DMS53 (cell line): ENCODE measurements at places on chromosomes 1 and 21.

DNA sequence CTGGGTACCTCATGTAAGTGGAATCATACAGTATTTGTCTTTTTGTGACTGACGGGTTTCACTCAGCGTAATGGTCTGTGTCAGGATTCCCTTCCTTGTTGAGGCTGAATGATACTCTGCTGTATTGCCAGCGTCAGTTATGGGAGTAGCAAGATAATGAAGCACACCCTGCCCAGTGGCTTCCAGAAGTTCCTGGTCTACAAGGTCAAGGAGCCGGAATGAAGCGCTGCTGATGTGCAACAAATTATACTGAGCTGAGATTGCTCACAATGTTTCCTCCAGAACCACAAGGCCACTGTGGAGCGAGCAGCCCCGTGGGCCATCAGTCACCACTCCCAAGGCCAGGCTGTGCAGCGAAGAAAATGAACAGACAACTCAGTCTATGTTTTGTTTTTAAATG is 24.0 kb upstream of the TDRD10 start:
- no peak for DNase-seq

- peak; percentile 85 for DNase-seq
These were observed 71.4 kb upstream of the RAB4A start for GRCh38 chr1:229199261-229200243.

- DNase-seq = no peak
These were observed 65.6 kb upstream of the SRSF10 start for GRCh38 chr1:24045771-24046170.

GRCh38 chr1:67578397-67579020 is 106.5 kb upstream of the GADD45A start:
- DNase-seq = peak; percentile 83
